ENCODE measurements at places on chromosomes 1 and 21.
A peak's percentile ranks its signal among the peaks of the same experiment; 100 is the strongest.

GRCh38 chr1:217539510-217539909 is 91.4 kb downstream of the GPATCH2 start:
- DNase-seq, result no peak

DNA sequence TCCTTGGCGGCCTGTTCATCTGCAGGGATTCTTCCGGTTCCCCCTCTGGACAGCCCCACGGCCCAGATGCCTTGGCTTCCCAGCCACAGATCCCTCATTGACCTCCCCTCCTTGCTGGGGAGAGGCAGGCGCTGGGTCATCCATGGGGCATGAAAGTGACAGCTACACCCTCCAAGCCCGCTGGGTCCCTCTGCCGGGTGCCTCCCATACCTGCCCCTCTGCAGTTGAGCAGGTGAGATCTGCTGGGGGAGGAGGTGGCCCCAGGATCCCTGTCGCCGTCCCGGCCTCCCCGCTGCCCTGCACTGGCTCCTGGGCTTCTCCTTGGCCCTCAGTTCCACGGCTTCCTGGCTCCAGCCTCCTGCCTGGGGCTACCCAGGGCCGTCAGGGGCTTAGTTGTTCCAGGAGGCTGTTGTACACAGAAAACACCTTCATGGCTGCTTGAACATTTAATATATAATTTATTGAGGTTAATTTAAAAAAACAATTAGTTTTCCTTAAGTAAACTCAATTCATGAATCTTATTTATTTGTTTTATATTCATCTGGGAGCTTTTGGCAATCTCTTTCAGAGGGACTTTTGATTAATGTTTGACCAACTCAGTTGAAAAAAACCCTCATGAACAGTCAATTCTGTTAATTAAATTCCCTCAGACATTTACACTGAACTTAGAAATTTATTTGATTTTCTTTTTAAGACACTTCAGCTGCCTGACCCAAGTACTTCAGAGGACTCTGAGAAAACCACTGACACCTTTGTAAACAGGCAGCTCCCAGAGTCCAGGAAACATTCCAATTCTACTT is 67.6 kb upstream of the ABCG1 start:
- DNase-seq, result no peak

DNA sequence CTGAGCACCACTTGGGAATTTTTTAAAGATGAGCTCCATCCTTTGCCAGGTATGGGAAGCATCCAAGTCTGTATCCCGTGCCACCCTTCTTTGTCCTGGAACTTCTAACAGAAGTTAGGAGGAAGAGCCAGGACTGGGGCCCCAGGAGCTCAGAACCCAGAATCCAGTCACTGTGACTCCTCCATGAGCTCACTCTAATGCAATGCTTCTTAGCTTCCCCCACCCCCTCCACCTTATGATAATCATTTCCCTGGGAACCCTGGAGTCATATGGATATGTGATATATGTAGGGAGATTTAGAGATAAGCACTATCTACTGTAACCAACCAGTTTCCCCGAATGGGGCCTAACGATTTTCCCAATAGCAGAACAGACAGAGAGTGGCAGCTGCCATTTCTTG is 758 bp upstream of the SPRR5 start:
- no peak for DNase-seq

- DNase-seq, result peak; percentile 91
Observed at GRCh38 chr1:15848929-15849774, 1.6 kb downstream of the SPEN start.

GRCh38 chr1:203401199-203401877 is 50.4 kb upstream of the FMOD start:
- no peak for DNase-seq

- peak; percentile 91 for DNase-seq
Observed at GRCh38 chr1:220300442-220301121, 28.3 kb upstream of the RAB3GAP2 start.

DNA sequence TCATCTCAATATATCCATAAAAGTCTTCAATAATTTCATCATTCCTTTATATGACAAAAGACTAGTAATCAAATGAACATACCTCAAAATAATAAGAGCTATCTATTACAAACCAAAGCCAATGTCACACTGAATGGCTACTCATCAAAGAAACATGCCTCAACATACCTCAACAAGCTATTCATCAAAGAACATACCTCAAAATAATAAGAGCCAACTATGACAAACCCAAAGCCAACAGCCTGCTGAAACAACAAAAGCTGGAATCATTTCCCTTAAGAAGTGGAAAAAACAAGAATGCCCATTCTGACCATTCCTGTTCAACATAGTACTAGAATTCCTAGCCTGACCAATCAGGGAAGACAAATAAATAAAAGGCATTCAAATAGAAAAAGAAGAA is 1373.7 kb downstream of the BRINP3 start:
- no peak for DNase-seq

GRCh38 chr1:4792565-4792964 is 138.2 kb downstream of the AJAP1 start:
- no peak for DNase-seq

DNA sequence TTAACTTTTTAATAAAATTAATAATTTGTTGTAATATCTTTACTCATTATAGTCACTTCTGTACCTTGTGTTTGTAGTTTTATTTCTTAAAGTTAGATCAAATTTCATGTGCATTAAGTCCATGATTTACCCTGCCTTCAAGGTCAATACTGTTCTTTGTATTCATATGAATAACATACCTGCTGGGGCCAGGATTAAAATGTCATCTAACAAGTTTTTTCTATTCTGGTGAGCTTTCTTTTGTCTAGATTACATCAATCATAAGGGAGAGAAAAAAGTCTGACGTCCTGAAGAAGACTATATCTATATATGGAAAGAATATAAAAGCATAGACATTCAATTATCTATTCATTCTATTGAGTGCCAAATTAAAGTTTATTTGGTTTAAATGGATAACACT is 232.6 kb downstream of the COL11A1 start:
- DNase-seq, result no peak

DNA sequence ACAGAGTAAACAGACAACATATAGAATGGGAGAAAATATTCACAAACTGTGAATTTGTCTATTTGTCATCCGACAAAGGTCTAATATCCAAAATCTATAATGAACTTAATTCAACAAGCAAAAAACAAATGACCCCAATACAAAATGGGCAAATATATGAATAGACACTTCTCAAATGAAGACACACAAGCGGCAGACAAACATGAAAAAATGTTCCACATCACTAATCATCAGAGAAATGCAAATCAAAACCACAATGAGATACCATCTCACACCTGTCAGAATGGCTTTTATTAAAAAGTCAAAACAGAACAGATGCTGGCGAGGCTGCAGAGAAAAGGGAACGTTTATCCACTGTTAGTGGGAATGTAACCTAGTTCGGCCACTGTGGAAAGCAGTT is 72.7 kb downstream of the SMYD3 start:
- no peak for DNase-seq

- no peak for DNase-seq
Observed at GRCh38 chr1:2806591-2806990, 5.1 kb upstream of the TTC34 start.

DNA sequence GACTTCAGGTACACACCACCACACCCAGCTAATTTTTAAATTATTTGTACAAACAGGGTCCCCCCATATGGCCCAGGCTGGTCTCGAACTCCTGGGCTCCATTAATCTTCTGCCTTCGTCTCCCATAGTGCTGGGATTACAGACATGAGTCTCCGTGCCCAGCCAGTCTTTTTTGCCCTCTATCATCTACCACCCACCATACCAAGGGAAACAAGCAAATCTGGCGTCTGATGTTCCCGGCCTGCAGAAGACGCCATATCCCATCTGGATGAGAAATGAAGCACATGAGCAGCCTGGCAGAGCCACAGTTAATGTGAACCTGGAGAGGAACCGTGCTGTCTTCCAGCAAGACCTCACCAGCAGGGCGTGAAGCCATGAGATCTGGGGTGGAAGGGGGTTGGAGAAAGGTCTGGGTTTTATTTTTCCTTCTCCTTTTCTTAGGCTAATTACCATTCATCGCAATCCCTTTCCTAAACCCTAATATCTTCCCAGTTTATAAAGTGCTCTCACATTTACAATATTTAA is 1.8 kb upstream of the PRELP start:
- DNase-seq, result no peak

GRCh38 chr1:208874915-208875314 is 630.7 kb upstream of the PLXNA2 start:
- DNase-seq, result no peak

GRCh38 chr1:93608187-93609109 is 73.2 kb downstream of the BCAR3 start:
- DNase-seq, result peak; percentile 79

DNA sequence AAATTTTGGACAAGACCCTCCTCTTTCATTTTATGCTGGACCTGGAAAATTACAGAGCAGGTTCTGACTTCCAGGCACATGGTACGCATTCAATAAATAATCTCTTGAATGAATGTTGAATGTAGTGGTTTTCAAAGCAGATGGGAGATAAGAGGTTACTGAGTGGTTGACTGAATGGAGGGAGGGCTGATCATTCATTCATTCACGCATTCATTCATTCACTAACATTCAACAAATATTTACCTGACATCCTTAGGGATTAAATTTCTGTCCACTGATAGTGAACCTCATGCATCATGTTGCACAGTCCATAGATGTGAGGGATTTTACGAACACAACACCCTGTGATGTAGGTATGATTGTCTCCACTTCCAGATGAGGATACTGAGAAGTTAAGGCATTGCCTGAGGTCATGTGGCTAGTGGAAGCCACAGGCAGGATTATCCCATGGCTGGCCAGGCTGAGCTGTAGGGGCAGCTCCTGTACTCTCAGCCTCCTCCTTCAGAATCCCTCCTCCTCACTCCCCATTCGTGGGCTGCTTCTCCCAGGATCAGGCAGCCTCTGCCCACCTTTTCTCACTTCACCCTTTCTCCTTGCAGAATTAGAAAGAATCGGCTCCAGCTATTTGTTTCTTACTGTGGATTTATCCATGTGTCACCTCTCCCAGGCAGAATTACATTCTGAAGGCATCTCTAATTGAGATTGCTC is 48.4 kb upstream of the ATP5PO start:
- DNase-seq, result no peak

DNA sequence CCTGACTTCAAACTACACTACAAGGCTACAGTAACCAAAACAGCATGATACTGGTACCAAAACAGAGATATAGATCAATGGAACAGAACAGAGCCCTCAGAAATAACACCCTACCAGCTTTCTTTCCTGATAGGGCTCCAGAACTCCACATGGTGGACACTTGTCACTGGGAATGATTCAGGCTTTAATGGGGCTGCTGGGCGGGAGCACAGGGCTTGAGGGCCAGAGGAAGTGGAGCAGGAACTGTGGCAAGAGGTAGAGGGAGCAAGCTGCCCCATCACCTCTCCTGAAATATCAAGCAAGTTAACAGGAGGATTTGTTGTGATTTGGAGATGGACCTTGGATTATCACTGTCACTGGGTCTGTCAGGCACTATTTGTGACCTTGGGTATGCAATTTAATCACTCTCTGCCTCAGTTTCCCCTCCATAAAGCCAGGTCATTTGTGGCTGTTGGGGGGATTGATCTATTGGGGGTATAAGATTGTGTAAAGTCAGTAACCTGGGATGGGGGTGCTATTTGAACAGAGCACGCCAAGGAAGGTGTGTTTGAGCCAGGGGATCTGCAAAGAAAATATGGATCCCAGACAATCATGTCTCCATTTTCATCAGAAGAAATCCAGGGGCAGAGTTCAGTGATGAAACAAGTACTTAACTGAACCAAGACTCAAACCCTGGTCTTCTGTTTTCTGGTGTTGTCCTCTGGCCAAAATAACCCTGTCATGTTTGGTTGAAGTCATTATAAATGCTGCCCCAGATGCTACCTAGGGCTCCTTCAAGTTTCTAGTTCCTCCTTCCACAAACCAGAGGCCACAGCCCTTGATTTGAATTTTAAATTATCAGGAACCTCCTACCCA is 25.2 kb downstream of the ETS2 start:
- no peak for DNase-seq

- no peak for DNase-seq
Observed at GRCh38 chr1:110617589-110617988, 11.4 kb upstream of the KCNA2 start.

GRCh38 chr1:241063276-241063675 is 293.7 kb downstream of the RGS7 start:
- no peak for DNase-seq

DNA sequence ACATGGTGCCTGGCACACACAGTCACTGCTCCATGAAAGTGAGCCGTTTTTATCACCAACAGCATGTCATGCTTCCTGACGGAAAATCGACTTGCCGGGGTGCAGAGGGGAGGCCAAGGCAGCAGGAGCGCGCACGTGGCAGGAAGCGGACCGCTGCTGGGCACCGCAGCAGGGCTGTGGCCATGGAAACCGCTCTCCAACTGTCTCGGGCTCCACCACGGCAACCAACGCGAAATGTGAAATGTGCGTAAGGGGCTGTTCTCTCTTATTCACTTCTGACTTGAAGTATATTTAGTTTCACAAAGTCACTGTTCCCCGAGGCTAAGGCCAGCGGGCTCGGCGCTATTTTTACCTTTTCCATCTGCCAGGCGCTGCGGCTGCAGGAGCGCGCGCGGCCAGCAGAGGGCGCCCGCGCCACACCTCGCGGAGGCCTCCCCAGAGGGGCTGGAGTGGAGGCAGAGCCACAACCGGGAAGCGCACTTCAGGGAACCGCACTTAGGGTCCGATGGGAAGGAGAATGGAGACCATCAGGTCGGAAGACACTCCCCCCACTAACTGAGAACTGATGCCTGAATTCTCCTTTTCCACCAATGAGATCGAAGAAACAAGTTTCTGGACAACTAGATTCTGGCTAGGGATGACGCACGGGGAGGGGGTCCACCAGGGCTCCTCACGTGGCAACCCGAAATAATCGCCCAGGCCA is 19.7 kb downstream of the RCC2 start:
- peak; percentile 59 for DNase-seq

GRCh38 chr1:54325703-54326461 is 80.3 kb downstream of the SSBP3 start:
- DNase-seq, result no peak

DNA sequence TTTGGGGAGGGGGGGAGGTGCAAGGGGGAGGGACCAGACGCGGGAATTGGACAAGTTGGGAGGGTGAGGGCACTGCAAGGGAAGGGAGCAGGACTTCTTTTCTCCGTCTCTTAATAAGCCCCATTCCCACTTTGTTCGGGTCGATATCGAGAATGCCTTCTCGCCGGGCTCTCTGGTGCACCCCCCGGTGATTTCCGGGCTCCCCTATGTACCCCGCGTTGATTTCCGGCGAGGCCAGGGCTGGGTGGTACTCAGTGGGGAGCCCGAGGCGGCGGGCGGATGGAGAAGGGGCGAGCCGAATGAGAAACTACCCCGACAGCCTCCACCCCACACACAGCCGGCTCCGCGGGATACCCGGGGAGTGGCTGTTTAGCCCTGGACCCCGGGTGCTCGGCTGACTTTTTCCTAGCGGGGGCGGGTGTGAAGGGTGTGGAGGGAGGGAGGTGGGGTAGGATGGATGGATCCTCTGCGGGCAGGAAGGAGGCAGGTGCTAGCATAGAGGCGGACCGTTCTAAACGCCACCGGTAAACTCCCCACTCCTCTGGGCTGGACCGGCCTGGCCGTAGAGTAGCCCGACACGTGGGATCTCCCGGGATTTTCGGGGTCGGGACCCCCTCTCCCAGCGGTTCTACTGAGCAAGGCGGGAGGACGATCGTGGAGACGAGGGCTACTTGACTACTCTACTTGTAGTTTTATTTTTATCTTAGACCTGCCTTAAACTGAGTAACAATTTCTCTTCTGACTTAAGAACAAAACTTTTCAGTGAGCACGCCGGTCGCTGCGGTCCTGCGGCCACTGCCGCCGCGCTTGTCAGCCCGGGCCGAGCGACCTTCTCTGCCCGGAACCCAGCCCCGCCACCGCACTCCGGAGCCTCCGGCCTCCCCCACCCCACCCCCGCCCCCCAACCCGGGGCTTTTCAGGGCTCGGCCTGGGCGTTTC is 1.0 kb downstream of the RNF220 start:
- DNase-seq, result peak; percentile 14

Measured in EH (cell line).